Cardiac septum (tissue), 1 donor: ENCODE measurements at places on chromosomes 5 and 9.

GRCh38 chr9:99385814-99386279, 163.8 kb downstream of the SEC61B start:
- DNase-seq, result no peak

DNA sequence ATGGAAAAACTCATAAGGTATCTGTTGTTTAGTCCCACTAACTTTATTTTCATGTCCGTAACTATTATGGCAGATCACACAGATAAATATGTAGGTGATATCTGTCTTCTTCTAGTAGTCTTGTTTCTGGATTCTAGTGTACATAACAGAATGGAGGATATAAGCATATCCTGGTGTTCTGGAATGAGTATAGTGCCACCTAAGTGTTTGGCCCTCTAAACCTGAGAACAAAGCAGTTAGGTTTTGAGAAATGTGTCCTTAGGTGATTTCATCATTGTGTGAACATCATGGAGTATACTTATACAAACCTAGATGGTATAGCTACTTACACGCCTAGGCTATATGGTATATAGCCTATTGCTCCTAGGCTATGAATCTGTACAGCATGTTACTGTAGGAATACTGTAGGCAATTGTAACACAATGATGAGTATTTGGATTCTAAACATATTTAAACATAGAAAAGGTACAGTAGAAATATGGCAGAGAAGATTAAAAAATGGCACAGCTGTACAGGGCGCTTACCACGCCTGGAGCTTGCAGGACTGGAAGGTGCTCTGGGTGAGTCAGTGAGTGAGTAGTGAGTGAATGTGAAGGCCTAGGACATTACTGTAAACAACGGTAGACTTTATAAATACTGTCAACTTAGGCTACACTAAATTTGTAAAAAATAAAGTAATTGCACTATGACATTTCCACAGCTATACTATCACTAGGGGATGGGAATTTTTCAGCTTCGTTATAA, 150.3 kb upstream of the SLC24A2 start:
- DNase-seq, result no peak

- no peak for DNase-seq
These were observed 233.6 kb upstream of the TRPC7 start for GRCh38 chr5:136598802-136599404.

DNA sequence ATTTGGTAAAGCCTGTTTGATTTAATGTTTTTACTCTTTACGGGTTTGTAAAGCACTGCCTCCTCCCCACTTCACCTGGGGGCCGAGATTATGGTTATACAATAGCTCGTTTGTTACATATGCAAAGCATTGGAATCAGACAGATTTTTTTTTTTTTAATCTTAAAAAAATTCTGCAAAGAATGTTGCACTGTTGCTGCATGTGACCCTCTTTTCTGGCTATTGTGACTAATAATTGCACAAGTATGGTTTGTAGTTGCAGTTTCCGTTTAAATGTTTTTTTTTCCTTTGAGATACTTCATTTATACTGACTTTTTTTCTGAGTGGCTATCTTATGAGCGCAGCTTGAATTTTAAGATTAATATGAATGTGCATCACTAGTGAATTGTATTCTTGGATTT, 165.3 kb downstream of the KDM4C start:
- DNase-seq, result no peak

- DNase-seq, result no peak
These were observed 77.0 kb upstream of the ZSWIM6 start for GRCh38 chr5:61254969-61255555.

GRCh38 chr9:111167341-111167740, 129.1 kb upstream of the LPAR1 start:
- DNase-seq, result no peak

DNA sequence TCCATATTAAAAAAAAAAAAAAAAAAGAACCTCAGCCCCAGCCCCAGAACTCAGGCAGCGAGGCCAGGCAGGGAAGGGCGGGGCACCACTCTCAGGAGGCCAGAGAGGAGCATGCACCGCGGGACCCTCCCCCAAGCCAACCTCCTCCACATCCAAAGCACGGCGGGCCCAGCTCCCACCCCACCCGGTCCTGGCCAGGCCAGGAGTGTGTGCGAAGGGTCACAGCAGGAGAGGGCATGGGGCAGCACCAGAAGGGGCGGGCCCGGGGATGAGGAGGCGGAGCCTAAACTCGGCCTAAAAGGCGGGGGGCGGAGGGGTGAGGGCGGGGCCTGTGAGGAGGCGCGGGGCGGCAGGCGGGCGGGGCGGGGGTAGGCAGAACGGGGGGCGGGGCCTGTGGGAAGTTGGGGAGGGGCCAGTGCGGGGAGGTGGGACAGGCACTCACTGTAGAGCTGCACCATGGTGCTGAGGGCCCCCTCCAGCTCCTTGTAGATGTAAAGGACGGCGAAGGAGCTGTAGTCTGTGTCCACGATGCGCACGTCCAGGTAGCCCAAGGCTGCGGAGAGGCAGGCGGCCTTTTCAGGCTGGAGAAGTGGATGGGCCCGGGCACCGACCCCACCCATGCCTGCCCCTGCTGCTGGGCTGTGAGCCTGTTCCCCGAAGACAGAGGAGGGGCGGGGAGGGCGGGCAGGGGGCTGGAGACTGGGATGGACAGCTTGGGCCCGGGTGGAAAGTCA, 1.2 kb downstream of the LCN15 start:
- DNase-seq, result peak; percentile 74

DNA sequence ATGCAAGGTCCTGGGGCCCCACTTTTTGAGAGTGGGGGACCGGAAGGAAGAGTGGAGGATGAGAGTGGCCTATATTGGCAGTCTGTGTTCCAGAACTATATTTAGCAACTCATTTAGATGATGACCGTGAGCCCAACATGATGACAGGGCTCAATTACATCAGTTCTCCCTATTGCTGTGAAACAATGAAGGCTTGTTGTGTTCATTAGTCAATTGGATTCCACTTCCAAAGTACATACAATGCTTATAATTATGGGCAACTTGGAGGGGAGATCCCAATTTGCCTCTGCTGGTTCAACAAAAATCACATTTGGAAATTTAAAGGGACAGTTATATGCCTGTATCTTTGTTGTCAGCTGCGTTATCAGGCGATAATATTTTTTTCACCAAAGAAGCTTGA, 91.1 kb downstream of the TARS1 start:
- DNase-seq, result no peak

DNA sequence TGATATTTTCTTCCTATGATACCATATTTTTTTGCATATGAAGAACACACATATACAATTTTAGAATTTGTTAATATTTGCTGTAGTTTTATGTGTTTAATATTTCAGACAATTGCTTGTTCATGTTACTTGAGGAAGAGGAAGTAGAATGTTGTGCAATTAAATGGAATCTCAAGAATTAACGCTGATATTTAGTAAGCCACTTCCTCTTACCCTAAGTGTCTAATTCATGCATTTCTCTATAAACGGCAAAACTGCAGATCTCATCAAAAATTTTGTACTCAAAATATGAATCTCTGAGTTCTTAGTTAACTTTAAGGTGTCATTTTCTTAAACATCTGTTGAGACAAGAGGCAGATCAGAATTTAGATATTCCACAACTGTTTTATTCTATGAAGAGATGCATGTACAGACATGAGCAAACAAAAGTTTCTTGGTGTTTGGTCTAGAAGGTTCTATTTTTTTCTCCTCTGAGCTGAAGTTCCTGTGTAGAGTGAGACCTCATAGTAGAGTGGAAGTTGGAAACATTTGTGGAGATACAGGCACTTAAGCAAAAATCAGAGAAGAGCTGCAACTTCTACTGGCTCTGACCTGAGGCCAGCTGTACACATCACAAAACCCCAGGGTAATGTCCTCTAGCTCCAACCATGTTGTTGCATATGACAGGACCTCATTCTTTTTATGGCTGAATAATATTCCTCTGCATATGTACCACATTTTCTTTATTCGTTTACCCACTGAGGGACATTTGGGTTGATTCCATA, 16.6 kb upstream of the TGFBI start:
- no peak for DNase-seq

DNA sequence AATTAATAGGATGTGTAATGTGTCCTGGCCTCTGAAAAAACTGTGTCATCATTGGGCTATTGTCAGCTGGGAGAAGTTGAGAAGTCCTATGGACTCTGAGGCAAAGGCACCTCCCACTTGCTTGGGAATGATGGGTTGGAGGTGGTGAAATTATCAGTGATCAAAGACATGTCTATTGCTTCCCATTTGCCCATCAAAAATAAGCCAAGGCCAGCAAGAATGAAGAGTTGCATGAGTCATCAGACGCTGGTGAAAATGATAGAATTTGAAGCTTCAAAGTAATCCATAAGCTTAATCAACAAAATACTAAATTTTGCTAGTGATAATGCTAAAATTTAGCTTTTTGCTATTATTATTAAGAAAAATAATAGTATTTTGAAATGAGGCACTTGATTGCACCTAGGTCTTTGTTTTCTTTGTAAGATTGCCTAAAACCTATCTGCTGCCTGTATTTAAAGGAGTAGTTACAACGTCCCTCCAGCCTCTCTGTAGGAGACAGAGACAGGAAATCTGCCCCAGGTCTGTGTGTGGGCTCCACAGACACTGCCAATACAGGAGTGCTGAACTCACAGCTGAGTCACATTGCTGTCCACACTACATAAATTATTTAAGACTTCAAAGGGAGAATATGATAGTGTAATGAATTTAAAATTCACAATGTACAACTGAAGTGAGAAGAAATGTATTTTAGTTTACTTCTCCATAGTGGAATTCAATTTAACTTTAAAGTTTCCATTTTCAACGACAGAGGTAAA, 48.4 kb upstream of the APC start:
- DNase-seq, result no peak

GRCh38 chr9:36729906-36730305, 157.2 kb downstream of the MELK start:
- no peak for DNase-seq

DNA sequence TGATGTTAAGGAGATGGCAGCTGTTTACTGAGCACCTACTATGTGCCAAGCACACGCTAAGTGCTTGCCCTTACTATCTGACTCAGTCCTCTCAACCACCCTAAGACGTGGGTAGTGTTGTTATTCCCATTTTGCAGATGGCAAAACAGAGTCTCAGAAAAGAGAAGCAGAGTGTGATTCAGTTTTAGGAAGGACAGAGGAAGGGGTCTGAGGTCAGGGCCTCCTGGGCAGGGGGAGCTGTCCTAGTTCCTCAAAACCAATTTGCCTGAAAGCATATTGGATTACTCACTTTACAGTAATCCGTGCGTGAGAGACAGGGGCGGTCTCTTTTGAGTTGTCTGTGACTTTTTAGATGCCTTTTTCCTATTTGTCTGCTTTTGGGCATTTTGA, 23.2 kb downstream of the DNM1 start:
- DNase-seq, result no peak

GRCh38 chr5:173395933-173396308, 67.7 kb upstream of the STC2 start:
- no peak for DNase-seq

GRCh38 chr9:114275246-114276004, 47.5 kb upstream of the ORM1 start:
- DNase-seq, result peak; percentile 24

DNA sequence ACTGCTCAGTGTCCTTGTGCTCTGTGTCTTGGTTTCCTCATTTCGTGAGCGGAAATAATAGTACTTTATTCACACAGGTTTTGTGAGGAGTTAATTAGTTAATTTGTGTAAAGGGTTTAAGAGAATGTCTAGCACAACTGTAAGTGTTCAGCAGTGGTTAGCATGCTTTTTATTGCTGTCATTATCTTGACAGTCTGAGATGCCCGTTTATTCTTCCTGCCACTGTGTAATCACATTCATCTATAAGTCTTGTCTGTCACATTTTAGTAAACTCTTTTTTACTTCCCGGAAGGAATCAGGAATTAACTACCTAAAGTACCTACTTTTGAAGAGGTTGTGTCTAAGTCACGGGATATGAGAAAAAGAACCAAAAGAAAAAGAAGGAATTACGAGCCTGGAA, 38.0 kb downstream of the IQGAP2 start:
- no peak for DNase-seq

- no peak for DNase-seq
These were observed 972.8 kb downstream of the DTWD2 start for GRCh38 chr5:118015511-118015910.

DNA sequence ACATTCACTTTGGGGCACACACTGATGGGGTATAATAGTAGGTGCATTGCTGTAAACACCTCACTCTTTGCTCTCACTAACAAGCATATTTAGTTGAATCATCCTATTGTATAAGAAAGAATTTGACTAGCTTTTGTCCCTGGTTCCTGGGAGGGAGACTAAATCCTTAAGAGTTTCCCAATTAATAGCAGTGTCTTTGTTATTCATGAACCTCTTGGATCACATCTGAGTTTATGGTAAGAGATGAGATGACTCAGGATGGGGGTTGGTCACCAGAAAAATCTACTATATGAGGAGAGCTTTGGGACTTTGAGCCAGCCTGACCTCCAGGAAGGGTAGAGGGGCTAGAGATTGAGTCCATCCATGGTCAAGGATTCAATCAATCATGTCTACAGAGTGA, 56.8 kb downstream of the PUM3 start:
- DNase-seq, result no peak

- no peak for DNase-seq
These were observed 12.7 kb downstream of the VAV2 start for GRCh38 chr9:133979273-133979920.

- no peak for DNase-seq
These were observed 4.9 kb upstream of the RCL1 start for GRCh38 chr9:4787876-4788275.

DNA sequence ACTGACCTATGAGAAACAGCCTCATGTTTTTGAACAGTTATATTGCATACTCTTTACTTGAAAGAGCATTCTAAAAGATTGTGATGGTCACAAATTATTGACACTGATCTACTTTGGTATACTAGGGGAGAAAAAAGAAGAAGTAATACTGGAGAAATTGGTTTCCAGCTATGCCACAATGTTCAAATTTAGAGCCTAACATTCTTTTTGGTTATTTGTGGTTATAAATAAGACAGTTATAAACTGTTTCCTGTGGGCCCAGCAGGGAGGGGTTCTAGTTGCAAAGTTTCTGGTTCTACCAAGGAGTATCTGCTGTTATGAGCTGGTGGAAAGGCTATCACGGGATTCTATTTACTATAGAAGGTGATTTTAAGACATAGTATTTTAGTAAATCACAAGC, 4.8 kb downstream of the CWC27 start:
- DNase-seq, result no peak

DNA sequence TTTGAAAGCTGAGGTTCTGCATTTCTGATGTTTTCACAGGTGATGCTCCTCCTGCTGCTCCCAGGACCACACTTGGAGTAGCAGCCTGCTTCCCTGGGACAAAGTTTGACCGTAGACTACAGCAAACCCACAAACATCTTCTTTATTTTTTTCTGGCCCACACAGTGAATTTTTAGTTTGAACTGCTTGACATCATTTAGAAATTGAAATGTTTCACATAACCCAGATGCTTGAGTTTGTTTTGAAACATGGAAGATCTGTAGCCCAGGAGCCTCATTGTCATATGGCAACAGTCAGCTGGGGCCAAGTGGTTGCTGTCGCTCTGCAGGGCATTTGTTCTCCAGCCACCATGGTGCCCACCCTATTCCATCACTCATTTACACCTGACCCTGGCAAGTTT, 8.4 kb downstream of the SH3TC2 start:
- no peak for DNase-seq

DNA sequence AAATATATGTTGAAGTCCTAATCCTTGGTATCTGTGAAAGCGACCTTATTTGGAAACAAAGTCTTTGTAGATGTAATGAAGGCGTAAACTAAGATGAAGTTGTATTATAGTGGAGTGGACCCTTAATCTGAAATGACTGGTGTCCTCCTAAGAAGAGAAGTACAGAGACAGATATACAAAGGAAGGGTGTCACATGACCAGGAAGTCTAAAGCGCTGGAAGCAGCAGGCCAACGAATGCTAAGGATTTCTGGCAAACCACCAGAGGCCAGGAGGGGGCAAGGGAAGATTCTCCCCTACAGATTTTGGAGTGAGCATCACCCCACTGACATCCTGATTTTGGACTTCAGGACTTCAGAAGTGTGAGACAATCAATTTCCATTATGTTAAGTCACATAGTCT, 162.4 kb downstream of the SLC12A2 start:
- DNase-seq, result no peak
